ENCODE measurements at places on chromosomes 4 and X. TPM values are rescaled to one million over a fixed set of nuclear protein-coding genes. Genes with fewer than 3 reads are reported as not detected.

MAGEB17 gene
- total RNA-seq, result 0.55 TPM

PCSK1N gene
- total RNA-seq, result 16.5 TPM

FAM184B gene
- total RNA-seq, result not detected

HERC5 gene
- total RNA-seq, result 14.5 TPM

MAGEC2 gene
- total RNA-seq, result not detected

ETDB gene
- total RNA-seq, result not detected

AFP gene
- total RNA-seq, result not detected

IL13RA2 gene
- total RNA-seq, result 65.4 TPM

NPY5R gene
- not detected for total RNA-seq

UGT2B15 gene
- total RNA-seq, result not detected

GLRA2 gene
- not detected for total RNA-seq

GRCh38 chr4:31237233-31237632 lies 517.1 kb downstream of the PCDH7 start:
- DNase-seq, result no peak

GRCh38 chrX:46796574-46797191 lies 37.8 kb upstream of the SLC9A7 start:
- DNase-seq, result peak; percentile 77

GRCh38 chr4:165190591-165191347 lies 16.6 kb upstream of the KLHL2 start:
- DNase-seq, result no peak

DNA sequence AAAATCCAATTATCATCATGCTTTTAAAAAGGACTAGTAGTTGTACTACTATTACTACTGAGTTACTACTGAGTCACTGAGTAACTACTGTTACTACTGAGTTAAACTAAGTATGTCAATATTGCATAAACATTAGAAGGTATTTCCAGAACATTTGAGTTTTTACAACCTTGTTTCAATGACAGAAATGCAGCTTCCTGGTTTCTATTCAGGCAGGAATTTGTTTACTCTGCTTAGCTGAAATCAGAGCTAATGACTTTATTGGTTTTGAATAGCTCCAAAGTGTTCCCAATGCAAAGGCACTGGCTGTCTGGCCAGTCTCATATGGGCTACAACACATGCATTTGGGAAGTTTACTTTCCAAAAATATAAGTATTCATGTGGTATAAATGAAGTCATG lies 12.0 kb downstream of the RPS6KA6 start:
- no peak for DNase-seq

DNA sequence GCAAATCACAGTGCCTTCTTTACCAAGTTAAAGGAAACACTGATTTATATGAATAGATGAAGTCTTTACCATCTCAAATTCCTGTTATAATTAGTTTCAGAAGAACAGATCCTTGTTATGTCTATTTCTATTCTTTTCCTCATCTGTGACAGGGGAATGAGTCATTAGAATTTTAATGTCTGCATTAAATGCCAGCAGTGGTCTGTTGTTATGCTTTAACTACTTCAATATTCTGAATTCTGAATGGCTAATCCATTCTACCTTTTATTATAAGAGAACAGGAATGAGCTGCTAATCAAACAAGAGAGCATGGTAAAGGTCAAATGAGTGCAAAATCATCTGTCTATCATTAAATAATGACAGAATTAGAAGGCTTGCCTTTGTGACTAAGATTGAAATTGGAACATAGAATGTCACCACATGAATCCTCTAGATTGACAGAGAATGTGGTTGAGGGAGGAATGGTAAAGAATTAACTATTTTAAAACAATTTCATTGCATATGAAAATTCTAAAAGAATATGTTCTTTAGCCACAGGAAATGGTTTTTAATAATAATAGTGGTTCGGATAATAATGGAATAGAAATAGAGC lies 935.5 kb downstream of the ADGRL3 start:
- DNase-seq, result peak; percentile 13

- no peak for DNase-seq
Measured at GRCh38 chr4:82038936-82039335, 334.9 kb downstream of the HNRNPD start.

DNA sequence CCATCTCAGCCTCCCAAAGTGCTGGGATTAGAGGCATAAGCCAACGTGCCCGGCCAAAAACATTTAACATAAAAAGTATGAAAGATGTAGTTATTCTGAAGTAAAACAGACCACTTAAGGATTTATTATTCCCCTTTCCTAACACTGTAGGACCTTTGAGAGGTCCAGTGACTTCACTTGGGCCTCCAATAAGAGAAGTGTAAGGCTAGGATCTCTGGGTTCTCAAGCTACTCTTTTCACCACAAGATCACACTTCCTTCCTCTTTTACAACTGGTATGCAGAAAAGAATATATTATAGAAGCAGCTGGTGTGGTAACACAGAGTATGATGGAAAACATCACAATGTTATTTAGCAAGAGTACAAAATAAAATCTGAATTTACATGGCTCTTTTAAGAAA lies 30.2 kb upstream of the CCNG2 start:
- DNase-seq, result no peak

DNA sequence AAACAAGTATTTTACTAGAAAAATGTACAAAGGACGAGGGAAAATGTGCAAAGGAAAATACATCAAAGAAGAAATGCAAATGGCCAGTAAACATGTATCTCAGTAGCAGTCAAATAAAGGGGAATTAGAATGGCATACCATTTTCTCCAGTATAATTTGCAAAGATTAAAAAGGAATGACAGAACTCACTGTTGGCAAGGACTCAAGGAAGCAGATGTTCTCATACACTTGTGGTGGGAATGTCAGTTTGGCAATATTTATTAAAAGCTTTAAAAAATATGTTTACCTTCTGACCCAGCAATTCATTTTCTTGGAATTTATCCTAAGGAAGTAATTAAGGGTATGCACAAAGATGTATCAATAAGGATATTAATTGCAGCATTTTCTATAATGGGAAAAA lies 7.6 kb downstream of the CLCN5 start:
- DNase-seq, result no peak

- no peak for DNase-seq
Measured at GRCh38 chr4:85937507-85937906, 422.3 kb downstream of the MAPK10 start.

DNA sequence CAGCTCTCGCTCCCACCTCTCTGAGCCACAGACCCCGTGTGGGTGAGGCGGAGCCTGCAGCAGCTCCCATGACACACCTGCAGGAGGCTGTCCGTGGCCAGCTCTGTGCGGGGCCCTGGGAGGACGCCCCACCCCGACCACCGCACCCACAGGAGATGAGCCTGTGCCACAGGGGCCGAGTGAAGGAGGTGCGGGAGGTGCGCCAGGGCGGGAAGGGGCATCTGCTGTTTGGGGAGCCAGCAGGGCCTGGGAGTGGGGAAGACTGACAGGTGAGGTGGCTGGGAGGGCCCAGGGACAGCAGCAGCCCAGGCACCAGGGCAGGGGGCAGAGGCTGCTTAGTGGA lies 52.0 kb downstream of the ACOX3 start:
- DNase-seq, result no peak

- DNase-seq, result no peak
Measured at GRCh38 chrX:153378607-153379006, 22.5 kb downstream of the PNMA6E start.

DNA sequence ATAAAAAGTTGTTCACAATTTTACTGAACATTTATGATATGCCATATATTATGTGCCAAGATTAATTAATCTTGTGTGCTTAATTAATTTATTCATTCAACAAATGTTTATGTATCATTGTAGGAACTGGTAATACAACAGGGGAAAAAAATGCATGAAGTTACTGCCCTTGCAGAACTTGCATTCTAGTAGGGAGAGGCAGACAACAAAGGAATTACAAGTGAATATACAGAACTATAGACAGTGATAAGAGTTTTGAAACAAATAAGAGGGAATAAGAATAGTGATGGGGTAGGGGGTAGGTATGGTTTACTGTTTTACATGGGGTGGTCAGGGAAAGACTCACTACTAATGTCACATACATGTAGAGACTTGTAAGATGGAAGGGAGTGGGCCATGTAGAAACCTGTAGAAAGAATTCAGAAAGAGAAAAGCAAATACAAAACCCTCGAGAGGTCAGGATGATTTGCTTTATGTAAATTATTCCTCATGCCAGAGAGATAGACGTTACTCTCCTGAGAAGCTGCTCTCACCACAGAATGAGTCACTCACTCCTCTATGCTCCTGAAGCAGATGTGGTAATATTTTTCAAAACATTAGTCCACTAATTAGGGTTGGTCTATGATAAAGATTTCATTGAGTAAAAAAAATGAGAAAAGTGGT lies 855.0 kb upstream of the GRID2 start:
- DNase-seq, result peak; percentile 83

DNA sequence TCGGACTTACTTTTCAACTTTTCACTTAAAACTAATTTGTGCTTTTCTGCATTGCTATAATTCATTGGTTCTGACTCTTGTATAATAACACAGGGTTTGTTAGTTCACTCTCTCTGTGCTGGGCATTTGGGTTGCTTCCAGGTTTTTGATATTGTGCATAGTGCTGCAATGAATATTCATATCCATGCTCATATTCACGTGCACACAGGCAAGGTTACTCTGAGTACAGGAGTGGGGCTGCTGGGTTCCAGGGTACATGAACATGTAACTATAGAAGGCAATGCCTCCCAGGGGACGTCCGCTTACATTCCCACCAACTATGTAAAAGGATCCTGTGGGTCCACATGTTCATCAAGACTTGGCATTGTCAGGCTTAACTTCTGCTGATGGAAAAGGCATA lies 117.2 kb downstream of the ADGRA3 start:
- no peak for DNase-seq

DNA sequence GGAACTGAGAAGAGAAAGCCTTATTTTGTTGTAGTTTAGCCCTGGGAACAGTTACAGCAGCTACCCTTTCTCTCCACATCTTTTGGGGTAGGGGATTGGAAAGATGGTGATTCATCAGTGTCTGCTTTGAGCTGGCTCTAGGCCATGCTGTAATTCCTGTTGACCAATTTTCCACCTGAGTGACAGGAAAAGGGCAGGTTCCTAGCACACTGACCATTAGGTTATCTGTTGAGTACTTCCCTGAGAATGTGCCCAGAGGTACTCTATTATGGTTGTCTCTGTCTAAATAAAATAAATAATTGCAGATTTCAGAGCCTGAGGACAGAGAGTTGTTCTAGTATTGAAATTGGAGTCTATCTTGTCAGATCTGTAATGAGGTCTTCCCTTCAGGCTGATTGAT lies 109.0 kb downstream of the ENOX2 start:
- DNase-seq, result no peak

DNA sequence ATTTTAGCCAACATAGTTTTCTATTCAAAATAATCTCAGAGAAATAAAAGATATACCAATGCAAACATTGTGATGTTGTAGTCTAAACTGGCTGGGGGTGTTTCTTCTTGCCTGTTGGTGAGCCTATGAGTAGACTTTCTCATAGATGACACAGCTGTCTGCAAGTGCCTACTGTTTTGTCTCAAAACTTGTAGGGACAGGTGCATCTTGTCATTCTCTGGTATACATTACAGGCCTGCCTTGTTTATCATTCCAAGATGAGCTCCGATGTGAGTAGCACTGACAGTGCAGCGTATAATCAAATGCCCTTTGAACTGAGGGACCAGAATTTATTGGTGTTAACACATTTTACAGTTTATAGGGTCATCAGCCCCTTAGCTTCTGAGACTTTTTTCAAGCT lies 353.8 kb downstream of the PRDM5 start:
- DNase-seq, result no peak

DNA sequence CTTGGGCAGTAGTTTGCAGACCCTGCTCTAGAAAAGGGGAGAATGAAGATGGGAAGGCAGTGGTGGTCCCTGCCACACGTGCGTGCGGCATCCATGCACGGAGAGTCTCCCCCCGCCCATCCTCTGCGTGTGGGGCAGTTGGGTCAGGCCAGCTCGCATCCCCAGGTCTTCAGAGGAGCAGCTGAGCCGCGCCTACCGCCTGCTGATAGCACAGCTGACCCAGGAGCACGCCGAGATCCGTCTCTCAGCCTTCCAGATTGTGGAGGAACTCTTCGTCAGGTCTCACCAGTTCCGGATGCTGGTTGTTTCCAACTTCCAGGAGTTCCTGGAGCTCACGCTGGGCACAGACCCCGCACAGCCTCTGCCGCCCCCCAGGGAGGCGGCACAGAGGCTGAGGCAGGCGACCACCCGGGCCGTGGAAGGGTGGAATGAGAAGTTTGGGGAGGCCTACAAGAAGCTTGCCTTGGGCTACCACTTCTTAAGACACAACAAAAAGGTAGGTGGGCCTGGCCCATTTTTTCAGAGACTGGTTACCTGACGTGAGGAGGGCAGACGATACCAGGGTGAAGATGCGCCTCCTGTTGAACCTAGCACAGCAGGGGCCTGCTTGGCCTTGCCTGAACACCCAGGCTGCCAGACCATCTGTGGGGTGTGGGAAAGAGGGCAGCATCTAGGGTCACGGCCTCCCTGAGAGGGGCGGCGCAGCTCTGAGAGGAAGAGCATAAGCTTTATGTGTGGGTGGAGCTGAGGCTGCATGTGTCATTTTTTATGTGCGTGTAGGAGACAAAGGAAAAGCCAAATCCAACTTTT lies 2.6 kb downstream of the UVSSA start:
- no peak for DNase-seq

GRCh38 chr4:159049780-159050375 lies 53.0 kb upstream of the RAPGEF2 start:
- DNase-seq, result no peak

All from A172 (cell line).